ENCODE measurements at places on chromosomes 4 and X.

GRCh38 chr4:83234902-83235644, 49.5 kb downstream of the COQ2 start:
- no peak for DNase-seq

DNA sequence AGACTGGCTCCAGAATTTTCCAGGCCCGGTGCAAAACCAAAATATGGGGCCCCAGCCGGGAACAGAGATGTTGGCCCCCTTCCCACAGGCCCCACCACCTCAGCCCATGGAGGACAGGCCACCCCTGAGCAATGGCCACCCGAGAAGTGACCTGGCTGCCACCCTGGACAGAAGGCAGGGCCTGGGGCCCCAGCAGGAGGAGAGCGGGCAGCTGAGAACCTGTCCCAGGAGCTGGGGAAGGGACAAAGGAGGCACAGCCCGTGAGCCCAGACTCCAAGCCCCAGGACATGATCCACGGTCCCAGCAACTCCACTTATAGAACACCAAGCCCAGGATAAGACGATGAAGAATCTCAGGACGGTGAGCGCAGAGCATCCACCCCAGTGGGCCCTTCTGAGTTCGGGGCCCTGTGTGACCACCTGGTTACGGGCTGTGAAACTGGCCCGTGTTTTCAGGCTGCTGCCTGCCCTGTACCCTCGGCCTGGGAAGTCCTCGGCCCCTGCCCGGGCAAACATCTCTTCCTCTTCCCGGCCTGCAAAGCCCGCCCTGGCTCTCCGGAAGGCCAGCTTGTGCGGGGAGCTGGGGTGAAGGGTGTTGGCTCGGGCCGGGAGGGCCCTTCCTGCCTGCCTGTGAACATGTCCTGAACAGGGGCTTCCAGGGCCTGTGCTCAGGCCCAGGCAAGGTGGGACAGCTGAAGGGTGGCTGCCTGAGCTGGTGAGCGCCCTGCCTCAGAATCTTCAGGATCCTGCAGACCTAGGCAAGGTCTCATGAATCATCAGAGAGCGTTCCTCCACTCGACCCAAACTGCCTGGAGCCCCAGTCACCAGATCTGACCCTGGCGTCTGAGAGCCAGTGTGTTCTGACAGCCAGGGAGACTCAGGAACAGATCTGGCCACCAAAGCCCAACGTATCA, 47.0 kb upstream of the MAN2B2 start:
- no peak for DNase-seq

- no peak for DNase-seq
These were observed 16.9 kb upstream of the LOC101059915 start for GRCh38 chrX:71650333-71650969.

DNA sequence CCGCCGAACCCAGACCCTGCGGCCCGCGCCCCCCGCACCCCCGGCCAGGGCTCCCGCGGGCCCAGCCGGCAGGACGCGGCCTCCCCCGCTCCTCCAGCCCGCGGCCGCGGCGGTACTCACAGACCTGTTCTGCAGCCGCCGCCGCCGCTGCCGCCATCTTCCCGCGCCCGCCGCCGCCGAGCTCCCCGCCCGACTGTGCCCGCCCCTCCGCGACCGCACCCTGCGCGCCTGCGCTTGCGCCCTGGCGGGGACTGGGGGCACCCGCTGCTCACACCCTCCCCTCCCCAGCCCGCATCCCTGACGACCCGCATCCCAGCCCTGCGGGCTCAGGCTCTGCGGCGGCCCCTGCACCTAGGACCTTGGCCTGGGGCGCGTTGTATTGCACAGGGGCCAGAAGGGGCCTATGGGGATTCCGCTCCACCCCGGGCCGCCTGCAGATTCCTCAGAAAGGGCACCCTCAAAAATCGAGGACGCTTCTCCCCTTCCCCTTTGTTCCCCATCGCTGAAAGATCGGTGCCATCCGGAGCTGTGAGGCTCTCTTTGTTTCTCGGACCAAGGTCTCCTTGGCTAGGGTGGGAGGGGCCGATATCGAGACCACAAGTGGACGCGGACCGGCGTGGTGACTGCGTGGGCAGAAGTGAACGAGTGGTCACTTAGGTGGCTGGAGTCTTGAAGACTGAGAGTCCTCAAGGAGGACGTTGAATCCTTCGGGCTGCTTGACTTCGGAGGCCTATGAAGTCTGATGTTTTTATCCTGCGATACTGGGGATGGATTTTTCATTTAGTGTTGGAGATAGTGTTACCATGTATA, at the start of gene SGCB:
Gene SGCB (minus strand): TSS at position 197 of the 810 bp plus-strand sequence. CDS start 40 bp downstream, at position 157.
- no peak for DNase-seq

DNA sequence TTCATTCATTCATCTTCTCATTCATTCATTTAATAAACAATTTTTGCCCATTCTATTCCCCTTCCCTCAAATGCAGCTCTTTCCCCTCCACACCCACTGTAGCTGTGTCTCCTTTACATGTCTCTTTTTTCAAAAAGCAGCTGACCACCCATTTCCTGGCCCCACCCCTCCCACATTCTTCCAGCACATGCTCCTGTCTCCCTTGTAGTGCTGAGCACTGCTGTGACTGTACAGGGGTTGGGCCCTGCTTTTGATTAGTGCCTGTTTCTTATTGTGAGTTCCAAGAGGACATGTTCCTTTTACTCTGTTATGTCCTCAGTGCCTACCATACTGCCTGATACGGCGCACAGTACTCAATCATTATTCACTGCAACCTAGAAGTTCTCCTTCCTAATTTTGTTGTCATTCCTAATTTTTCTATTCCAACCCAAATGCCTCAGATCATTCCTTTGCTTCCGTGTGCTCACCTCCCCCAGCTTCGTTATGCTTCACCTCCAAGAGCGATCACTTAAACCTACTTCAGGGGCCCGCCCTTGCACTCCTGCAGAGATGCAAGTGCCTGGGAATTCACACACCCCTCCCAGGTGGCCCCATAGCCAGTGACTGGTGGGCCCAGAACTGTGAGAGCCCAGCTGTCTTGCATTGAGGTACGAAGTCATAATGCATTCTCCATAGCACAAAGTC, 152.2 kb downstream of the STK32B start:
- no peak for DNase-seq

- no peak for DNase-seq
These were observed 64.7 kb upstream of the PTPN13 start for GRCh38 chr4:86529436-86529835.

DNA sequence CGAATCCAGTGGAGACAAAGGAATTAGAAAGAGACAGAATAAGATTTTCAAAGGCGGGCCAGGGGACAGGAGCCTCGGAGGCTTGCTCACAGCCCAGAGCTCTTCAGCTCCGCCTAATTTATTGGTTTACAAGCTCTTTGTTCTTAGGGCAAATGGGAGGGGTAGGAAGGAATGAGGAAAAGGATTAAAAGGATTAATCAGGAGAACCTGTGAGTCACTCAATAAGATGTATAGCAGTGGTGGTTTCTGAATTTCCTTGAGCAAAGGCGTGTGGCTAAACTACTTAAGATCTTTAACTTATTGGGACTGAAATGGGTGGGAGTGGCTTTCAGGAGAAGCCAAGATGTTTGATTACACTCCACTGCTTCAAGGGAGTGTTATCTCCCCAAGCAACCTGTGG, 456.0 kb upstream of the SPANXN1 start:
- no peak for DNase-seq

- DNase-seq = no peak
These were observed 703.5 kb downstream of the RPA4 start for GRCh38 chrX:97587171-97587570.

- DNase-seq = no peak
These were observed 71.0 kb downstream of the USP46 start for GRCh38 chr4:52588097-52588496.

DNA sequence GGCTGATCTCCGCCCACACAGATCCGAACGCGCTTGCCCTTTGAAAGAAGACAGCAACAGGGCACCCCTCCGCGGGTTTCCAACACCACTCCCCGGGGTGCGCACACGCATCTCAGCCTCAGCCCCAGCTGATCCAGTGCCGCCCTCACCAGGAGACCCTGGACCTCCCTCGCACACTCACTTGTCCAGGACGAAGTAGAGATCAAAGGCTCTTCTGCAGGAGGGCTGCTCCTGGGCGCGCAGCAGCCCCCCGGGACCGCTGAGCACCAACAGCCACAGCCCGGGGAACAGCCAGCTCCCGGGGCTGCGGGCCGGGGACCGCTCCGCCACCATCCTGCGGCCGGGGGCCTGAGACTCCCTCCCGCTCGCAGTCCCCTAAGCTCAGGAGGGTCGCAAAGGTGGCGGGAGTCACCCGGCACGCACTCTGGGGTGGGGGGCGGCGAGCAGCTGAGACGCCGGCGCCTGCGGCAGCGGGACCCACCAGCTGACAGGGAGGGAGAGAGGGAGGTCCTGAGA, 743 bp downstream of the ANTXR2 start:
- no peak for DNase-seq

- DNase-seq = peak; percentile 26
These were observed 189.2 kb downstream of the SHROOM3 start for GRCh38 chr4:76624241-76624681.

DNA sequence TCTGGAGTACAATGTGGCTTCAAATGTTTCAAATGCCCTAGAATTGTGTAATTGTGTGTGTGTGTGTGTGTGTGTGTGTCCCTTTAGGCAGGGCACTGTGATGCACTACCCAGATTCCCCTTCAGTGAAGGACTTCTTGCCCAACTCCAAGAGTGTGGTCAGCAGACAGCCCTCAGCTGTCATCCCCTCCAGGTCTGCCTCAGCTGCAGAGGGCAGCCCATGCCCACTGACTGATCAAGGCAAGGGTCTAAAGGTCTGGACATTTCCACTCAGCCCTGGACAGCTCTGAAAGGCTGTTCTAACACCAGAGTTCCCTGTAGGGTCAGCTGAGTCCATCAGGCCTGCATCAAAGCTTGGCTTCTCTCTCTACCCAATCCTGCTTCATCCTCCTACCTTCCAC, 83.9 kb upstream of the USP9X start:
- DNase-seq = no peak

DNA sequence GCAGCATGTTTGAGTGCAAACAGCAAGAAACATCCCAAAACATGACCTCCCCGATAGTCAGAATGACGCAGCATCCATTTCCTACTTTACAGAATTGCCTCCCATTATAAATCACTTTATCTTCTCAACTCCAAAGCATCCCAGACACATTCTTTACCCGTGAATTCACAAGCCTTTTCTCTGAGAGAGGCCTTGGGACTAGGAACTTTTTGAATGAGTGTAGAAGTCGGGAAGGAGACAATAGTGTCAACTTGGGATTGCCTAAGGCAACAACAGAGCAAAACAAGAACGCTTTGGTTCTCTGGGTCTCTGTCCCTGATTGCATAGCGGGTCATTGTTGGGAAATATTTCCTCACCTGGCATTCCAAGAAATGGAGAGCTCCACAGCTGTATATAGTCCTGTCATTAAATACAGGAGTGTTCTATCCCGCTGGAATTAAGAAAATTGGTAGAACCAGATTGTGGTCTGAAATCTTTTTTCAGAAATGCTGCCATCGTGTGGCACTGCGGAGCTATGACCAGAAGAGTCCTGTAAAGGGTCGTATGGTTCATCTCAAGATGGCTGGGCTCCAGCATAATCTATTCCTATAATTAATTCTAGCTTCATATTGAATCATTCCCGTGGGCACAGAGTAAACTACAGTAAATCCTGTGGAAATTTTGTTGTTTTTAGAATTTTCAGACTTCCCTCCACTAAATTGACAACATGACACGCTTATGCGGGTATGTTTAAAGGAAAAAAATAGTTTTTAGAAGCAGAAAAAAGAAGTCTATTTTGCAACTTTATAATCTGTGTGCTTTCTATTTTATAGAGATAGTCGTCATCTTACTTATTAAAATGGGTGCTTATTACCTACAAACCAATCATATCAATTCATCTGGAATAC, 2.0 kb upstream of the SPP1 start:
- peak; percentile 44 for DNase-seq

GRCh38 chr4:120225527-120225926, 158.9 kb upstream of the MAD2L1 start:
- DNase-seq = no peak

DNA sequence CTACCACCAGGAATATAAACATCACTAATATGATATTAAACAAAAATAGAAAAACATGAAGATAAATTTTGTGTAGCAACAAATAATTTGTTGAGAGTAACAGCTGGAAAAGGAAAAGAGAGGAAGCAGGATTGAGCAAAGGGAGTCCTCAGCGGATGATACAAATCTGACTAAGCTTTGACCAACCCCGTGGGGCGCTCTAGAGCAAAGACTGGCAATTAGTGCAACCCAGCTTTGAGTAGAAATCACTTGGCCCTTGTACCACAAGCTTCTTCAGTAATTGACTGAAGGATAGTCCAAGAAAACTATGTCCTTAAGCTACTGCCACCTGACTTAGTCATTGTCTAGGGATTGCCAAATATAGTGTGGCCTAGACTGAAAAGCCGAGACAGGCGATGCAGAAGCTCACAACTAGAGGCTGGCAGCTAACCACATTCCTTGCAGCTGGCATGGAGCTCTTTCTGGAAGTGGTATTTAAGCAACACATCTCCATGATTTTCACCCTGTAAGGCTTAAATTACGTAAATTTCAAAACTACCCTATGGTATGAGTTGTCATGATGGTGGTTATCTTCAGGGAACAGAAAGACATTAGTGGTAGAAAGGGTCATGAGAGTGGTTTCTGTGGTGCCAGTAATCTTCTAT, 396.0 kb downstream of the PDGFC start:
- no peak for DNase-seq

DNA sequence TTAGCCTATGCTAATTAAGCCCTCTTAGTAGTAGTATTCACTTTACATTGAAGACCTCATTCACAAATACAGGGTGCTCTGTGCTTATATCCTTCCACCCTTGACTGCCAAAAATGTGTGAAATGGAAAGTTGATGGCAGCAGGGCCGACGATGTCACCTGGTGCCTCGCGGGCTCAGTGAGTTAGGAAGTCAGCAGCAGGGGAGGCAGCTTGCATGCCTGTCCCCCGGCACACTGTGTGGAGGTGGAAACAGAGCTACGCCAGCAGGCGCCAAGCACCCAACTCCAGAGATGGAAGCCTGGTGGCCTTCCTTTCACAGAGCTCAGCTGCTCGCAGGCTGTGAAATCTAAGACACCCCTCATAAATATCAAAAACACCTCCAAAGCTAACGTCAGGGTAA, 8.4 kb downstream of the MSL3 start:
- DNase-seq = no peak

DNA sequence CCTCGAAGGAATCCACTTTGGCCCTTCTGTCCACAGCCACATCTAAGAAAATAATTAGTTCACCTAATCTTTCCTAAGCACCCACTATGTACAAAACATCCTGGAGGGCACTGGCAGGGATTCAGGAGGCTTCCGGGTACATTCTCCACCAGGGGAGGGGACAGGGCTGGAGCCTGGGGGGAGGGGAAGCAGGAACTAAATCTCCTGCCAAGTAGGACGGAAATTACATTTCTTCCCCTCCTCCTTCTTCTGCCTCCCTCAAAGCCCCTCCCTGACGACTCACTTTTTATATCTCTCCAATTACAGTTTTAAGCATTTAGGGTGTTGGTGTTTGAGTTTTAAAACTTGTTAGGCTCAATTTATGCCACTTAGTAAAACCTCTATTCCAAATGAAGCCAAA, 203.1 kb downstream of the BCOR start:
- DNase-seq = no peak

DNA sequence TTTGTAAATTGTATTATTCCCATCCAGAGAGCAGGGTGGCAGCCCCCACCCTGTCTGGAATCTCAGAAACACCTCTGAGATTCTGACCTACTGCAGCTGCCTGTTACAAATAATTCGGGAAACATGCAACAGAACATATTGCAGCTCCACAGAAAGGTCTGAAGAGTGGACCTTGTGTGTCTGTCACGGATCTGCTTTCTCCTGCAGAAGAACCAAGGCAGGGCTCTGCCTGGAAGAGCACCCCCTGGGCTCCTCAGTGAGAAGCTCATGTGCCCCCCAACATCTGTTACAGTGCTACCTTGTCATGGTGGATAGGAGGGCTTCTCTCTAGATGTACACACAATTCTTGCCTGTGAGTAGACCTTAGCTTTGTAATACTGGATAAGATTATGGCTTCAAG, 286.6 kb upstream of the GATB start:
- no peak for DNase-seq
